NCI-H1092 (cell line): ENCODE measurements at places on chromosomes 13 and 19.

- no peak for DNase-seq
These were observed 320.1 kb upstream of the SLC10A2 start for GRCh38 chr13:103386341-103386740.

GRCh38 chr19:39768334-39768733, 10.3 kb upstream of the LEUTX start:
- DNase-seq = no peak

DNA sequence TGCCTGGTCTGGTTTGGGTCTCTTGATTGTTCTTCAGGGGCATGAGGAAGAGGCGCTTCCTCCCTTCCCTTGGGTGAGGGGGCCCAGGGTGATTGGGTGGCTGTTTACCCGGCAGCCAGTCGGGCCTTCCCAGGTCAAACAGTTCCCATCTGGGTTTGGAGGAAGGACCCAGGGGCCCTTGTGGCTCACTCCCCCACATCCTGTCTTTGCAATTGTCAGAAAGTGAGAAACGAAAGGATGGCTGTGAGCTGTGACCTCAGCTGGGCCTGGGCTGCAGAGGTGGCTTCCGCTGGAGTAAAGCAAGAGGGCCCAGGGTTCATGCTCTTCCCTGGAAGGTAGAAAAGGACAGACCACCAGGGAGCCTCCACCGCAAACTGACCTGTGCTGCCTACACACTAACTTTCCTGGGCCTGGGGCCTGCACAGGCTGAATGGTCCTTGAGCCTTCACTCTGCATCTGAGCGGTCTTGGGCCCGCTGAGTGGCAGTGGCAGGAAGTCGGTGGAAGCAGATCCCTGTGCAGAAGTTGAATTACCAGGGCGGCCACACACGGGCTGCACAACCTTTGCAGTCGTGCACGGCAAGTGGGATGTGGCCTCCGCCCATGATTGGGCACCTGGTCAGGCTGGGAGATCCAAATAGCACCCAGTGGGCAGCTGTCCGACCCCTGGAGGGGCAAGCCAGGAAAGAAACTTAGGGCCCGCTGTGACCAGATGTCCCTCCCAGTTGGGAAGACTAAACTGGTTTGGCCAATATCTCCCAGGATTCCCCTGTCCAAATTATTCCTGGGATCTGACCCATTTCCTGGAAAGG, 5.3 kb upstream of the CD79A start:
- DNase-seq = no peak

DNA sequence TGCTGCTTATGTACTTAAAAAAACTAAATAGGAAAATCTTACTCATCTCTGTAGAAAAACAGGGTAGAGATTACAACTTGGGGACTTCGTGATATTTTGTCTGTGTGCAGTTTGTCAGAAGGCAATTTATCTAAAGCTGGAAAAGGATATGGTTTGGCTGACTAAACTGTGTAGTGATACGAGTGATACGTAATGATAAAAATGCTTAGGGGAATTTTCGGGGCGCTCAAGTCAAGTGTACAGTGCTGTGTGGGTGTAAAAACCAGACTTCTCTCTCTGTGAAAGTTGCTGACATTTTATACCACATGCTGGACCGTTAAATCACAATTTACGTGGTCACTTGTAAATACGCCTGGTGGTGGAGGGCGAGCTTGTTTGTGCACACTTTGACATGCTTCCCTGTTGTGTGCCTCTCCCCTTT, 221.7 kb downstream of the KCNRG start:
- DNase-seq = no peak

- no peak for DNase-seq
These were observed 242.4 kb upstream of the TMTC4 start for GRCh38 chr13:100917011-100917410.
